ENCODE measurements at places on chromosomes 7 and 10.

- no peak overlapping the region for H3K4me3 ChIP-seq
- no peak overlapping the region for H3K27ac ChIP-seq
- H3K27me3 ChIP-seq = no peaks in the 10 kb centered on the region
- no peak for DNase-seq
Measured at GRCh38 chr10:89153116-89153515, 54.0 kb downstream of the CH25H start.

DNA sequence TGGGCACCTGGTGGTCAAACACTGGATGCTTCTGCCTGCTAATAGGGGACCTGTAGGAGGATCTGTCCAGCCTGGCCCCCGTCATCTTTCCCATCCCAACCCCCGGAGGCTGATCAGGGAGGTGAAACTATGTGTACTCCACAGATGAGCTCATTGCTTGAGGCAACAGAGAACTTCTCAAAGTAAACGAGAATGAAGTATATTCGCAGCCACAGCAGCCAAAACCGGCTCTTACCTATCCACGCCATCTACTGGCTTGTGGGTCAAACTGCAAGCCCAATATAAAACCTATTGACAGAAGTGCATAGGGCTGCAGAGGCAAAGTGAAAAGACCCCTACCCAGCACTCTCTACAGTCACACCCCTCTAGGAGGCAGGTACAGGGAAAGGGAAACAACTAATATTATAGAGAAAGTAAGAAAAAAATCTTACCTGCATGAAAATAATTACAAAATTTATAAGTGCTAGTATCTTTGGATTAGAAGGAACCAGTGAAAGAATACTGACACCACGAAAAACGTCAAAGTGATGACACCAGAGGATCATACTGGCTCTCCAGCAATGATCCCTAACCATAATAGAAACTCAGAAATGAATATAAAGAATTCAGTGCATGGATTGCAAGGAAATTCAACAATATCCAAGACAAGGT lies 973.5 kb downstream of the ANKRD7 start:
- DNase-seq = peak; percentile 6
- H3K36me3 ChIP-seq = no peaks in the 10 kb centered on the region
- H3K4me1 ChIP-seq = no peaks in the 10 kb centered on the region
- no peak overlapping the region for H3K4me3 ChIP-seq
- H3K27me3 ChIP-seq = no peaks in the 10 kb centered on the region

GRCh38 chr10:122421054-122421625 lies 33.3 kb upstream of the ARMS2 start:
- H3K27me3 ChIP-seq = peaks cover 4% of the 10 kb centered on the region
- H3K4me1 ChIP-seq = peaks cover 55% of the 10 kb centered on the region
- peak overlapping the region; percentile 82 for H3K27ac ChIP-seq
- peaks cover 11% of the 10 kb centered on the region for H3K36me3 ChIP-seq
- no peak for DNase-seq
- peak overlapping the region; percentile 51 for H3K4me3 ChIP-seq

DNA sequence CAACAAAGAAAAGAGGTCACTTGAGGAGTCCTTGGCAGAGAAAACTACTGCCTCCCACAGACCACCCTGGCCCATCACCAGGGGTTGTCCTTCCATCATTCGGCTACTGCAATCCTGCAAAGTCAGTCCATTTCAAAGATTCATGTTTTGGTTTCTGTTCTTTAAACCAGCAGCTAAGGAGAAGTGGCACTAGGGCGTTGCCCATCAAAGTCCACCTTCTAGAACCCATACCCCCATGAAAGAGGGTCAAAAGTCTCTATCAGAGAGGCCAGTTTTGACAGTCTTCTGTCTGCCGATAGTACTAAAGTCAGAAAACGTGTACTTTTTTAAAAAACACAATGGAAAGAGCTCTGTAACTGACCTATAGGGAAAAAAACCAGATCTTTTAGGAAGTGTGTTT lies 14.4 kb downstream of the CCDC6 start:
- H3K4me1 ChIP-seq = peaks cover 29% of the 10 kb centered on the region
- peaks cover 6% of the 10 kb centered on the region for H3K36me3 ChIP-seq
- DNase-seq = no peak
- no peak overlapping the region for H3K4me3 ChIP-seq
- no peak overlapping the region for H3K27ac ChIP-seq

- H3K36me3 ChIP-seq = peaks cover 6% of the 10 kb centered on the region
- H3K27ac ChIP-seq = no peak overlapping the region
- no peak overlapping the region for H3K4me3 ChIP-seq
- H3K4me1 ChIP-seq = peaks cover 26% of the 10 kb centered on the region
- DNase-seq = no peak
Measured at GRCh38 chr7:105648561-105649401, 67.5 kb upstream of the EFCAB10 start.

DNA sequence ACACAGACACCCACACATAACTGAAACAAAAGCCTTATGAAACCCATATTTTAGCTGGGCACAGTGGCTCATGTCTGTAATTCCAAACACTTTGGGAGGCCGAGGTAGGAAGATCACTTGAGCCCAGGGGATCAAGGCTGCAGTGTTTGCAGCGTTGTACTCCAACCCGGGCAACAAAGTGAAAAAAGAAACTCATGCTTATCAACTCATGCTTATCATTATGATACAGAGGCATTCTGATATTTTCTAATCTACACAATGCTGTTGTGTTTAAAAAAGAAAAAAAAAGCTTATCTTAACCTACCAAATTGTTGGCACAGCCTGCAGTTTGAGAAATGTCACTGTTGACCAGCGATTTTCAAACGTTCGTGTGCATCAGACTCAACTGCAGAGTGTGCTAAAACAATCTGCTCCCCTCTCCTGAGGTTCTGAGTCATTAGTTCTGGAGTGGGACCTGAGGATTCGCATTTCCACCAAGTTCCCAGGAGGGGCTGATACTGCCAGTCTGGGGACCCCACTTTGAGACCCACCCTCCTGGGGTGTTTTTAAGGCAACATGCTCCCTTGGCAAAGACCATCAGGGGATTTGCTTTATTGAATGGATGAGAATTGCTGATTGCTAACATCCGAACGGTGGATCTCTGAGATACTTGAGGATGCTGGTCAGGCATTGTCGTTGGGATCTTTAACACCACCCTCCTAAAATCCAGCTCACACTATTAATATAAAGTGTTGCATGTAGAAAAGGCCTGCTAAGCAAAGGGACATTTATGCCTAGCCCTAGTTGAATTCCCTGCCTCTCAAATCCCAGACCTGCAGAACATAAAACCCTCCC lies 16.2 kb downstream of the CHST3 start:
- H3K4me3 ChIP-seq = peak overlapping the region; percentile 43
- H3K27me3 ChIP-seq = no peaks in the 10 kb centered on the region
- H3K27ac ChIP-seq = peak overlapping the region; percentile 64
- H3K4me1 ChIP-seq = peaks cover 87% of the 10 kb centered on the region
